Fibroblast of skin of right quadriceps (primary cell): ENCODE measurements at places on chromosomes 11 and 22.

- DNase-seq, result no peak
Observed at GRCh38 chr11:61026121-61027031, 54.9 kb downstream of the CD6 start.

DNA sequence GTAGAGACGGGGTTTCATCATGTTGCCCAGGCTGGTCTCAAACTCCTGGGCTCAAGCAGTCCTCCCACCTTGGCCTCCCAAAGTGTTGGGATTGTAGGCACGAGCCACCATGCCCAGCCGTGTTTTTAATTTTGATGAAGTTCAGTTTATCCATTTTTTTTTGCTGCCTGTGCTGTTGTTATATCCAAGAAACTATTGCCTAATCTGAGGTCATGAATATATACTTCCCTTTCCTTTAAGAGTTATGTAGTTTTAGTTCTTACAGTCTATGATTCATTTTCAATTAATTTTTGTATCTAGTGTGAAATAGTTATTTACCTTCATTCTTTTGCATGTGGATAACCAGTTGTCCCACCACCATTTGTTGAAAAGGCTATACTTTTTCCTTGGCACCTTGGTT is 50.3 kb upstream of the SORL1-AS1 start:
- no peak for DNase-seq

DNA sequence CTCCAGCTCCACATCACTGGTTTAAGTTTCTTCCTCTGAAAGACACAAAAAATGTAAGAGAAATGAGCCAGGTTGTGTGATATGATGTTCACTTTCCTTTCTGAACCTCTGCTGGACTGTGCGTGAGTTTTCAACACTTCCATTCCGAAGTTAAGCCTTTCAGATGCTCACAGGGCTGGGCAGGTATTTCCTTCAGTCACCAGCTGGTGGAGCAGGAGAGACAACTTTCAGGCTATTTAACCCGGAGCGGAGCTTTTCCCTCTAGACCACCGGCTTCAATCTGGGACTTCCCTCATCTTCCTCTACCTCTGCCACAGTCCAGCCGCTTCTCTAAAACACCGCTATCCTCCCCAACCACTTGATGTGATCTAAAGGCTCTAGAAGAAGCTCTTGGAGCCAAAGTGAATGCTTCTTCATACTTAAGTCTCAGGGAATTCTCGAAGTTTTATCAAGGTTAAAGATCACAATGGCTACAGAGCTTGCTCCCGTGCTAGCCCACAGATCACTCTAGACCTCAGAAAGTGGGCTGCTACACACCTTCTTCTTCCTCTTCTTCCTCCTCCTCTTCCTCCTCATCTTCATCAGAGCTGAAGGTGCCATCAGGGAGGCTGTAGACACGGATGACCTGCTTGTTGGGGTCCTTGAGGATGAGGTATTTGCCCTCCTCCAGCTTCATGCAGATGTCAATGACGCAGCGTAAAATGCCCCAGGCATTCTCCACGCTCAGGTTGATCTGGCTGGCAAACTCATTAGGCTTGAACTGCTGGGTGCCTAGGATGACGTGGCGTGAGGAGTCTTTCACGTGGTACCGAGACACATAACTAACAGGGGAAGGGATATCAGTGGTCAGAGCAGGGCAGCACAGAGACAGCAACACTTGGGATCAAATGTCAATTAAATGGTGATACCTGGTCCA is 4.4 kb upstream of the FOXRED2 start:
- peak; percentile 50 for DNase-seq

GRCh38 chr11:83760932-83761331 is 474.8 kb upstream of the CCDC90B start:
- no peak for DNase-seq

DNA sequence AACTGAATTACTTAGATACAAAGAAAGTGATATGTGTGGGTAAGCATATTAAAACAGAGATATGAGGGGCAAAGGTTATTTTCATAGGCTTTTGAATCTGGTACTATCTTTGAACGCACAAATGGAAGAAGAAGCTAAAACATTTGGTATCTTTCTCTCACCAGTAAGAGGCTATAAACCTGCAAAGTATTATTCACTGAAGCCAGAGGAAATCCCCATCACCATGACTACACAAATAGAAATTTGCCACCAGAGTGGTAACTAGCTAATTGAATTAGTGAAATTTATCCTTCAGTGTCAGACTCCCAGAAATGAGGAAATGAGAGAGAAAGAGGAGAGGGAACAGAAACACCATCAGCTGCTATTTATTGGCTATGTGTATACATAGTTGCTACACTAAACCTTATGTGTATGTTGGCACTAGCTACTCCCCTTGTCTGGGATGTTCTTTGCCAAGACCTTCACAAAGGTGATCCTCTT is 503.4 kb downstream of the DLG2 start:
- DNase-seq, result peak; percentile 1

DNA sequence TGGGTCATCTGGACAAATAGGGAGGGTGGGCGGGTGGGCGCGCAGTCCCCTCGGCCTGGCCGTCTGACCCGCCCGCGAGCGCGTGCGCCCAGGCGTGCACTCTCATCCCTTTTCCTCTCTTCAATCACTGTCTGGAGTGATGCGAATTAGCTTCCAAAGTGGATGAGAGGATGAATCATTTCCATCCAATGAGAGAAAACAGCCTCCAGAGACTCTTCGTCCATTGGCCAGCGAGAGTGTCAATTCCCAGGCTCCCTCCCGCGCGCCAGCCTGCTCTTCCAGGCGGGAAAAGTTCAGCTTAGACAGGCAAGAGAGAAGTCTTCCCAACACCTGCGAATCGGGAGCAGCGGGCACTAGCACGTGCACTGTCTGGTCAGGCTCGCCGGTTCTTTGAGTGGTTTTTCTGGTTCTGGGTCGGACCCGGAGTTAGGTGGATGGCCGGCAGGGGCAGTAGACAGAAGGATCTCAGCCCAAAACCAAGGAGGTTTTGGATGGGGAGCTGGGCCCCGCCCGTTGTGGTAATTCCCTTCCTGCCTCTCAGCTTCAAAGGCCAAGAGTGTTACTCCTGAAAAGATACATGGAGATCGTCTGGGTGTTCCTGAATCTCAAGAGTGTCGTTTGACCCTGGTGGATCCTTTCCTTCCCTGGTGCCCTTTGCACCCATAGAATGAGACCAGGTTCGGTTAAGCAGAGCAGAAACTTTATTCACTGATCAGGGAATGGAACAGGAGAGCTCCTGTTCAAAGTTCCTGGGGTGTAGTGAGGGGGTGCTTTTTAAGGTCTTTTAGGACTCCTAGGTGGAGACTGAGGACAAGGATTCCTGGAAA is 33.4 kb upstream of the GLYATL1 start:
- peak; percentile 96 for DNase-seq

- DNase-seq, result peak; percentile 75
Observed at GRCh38 chr11:8018484-8019313, 31.6 kb downstream of the EIF3F start.

- DNase-seq, result no peak
Observed at GRCh38 chr11:126874831-126875230, 125.7 kb downstream of the KIRREL3 start.

- peak; percentile 67 for DNase-seq
Observed at GRCh38 chr22:36244522-36245391, 5.4 kb upstream of the APOL2 start.

DNA sequence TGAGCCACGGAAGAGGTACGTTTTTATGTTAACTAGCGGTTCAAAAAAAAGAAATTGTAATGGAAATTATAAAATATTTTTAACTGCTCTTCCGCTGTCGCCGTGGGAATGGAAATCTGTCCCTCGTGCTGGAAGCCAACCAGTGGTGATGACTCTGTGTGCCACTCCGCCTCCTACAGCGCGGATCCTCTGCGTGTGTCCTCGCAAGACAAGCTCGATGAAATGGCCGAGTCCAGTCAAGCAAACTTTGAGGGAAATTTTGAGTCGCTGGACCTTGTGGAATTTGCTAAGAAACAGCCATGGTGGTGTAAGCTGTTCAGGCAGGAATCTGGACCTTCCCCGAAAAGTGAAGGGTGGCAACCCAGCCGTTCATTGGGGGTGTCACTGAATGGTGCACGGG is 2.9 kb upstream of the CBX7 start:
- no peak for DNase-seq

DNA sequence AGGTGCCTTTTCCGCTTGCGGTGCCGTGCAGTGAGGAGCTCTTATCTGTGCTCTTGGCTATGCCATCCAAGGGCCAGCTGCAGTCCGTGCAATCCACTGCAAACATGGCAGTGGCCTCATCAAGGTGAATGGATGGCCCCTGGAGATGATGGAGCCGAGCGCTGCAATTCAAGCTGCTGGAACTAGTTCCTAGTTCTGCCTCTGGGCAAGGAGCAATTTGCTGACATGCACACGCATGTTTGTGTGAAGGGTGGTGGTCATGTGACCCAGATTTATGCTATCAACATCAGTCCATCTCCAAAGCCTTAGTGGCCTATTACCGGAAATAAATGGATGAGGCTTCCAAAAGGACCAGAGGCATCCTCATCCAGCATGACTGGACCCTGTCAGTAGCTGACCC is 3.1 kb upstream of the EHD1 start:
- DNase-seq, result no peak

GRCh38 chr22:27512283-27512761 is 289.2 kb downstream of the MN1 start:
- peak; percentile 97 for DNase-seq

DNA sequence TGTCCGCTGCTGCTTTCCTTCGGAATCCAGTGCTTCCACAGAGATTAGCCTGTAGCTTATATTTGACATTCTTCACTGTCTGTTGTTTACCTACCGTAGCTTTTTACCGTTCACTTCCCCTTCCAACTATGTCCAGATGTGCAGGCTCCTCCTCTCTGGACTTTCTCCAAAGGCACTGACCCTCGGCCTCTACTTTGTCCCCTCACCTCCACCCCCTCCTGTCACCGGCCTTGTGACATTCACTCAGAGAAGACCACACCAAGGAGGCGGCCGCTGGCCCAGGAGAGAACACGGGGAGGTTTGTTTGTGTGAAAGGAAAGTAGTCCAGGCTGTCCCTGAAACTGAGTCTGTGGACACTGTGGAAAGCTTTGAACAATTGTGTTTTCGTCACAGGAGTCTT is 15.4 kb upstream of the ST14 start:
- DNase-seq, result no peak

- no peak for DNase-seq
Observed at GRCh38 chr11:8584511-8584910, 9.5 kb downstream of the STK33 start.

- peak; percentile 47 for DNase-seq
Observed at GRCh38 chr11:68297812-68298658, 14.4 kb upstream of the LRP5 start.

DNA sequence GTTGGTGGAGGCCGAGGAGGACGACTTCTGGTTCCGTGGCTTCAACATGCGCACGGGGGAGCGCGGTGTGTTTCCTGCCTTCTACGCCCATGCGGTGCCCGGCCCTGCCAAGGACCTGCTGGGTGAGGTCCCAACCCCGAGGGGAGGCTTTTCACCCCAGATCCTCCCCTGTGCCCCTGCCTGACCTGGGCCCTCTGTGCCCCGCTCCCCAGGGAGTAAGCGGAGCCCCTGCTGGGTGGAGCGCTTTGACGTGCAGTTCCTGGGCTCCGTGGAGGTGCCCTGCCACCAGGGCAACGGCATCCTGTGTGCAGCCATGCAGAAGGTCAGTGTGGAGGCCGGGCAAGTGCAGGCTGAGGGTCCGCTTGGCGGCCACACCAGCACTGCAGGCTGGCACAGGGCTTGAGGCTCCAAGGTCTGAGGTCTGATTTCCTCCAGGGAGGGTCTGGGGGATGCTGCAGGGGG is 5.1 kb downstream of the MAPK8IP2 start:
- DNase-seq, result no peak

- no peak for DNase-seq
Observed at GRCh38 chr11:112401036-112401769, 140.5 kb upstream of the PLET1 start.

DNA sequence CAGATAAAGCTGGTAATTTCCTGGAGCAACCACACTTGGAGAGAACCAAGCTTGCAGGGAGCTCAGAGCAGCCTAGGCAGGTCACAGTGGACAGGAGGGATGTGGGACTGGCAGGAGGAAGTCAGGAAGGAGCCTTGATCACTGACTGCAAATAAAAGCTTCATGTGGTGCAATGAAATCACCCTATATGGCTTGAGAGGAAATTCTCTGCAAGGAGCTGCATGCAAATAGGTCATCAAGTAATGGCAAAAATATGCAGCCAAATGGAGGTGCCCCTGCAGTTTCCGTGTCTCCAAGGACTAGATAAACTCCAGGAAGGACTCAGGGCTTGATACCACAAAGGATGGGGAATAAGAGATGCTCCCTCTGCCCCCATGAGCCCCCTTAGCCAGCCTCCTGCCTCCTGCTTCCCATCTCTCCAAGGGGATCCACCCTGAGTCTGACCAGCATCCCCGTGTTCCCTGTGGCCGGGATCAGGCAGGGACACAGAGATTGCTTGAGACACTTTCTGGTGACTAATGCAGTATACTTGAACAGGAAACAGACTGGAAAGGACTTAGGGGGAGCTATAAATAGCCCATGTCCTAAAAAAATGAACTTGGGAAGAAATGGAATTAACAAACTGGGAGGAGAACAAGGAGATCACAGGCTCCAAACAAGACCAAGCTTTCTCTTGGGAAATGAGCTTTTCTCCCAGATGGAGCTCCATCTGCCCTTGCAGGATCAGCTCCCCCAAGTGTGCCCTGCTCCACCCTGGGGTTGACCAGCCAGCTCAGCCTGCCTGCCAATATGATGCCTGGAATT is 23.9 kb upstream of the MICAL2 start:
- peak; percentile 99 for DNase-seq

- DNase-seq, result no peak
Observed at GRCh38 chr11:111729831-111730311, 36.3 kb downstream of the PPP2R1B start.

DNA sequence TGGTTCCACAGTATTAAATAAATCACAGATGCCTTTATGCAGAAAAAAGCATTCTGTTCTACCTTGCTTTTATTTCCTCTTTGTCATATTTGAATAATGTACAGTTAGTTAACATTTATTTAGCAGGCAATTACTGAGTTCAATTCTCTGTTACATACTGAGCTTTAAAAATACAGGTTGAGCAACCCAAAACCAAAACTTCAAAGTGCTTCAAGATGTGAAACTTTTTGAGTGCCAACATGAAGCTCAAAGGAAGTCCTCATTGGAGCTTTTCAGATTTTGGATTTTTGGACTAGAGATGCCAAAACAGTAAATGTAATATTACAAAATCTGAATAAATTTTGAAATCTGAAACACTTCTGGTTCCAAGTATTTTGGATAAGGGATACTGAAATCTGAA is 54.1 kb downstream of the PDHX start:
- no peak for DNase-seq

GRCh38 chr11:87432022-87432421 is 394.3 kb downstream of the TMEM135 start:
- DNase-seq, result peak; percentile 69

- DNase-seq, result no peak
Observed at GRCh38 chr11:92536883-92537282, 312.3 kb downstream of the FAT3 start.

GRCh38 chr22:32572741-32573500 is 98.3 kb downstream of the FBXO7 start:
- DNase-seq, result no peak

GRCh38 chr11:20874358-20874757 is 205.0 kb downstream of the NELL1 start:
- no peak for DNase-seq

GRCh38 chr11:4484310-4484709 is 1.9 kb downstream of the OR52K1 start:
- no peak for DNase-seq

GRCh38 chr22:36954251-36955014 is 41.0 kb downstream of the CSF2RB start:
- no peak for DNase-seq

GRCh38 chr11:33877038-33877437 is 14.8 kb downstream of the LMO2 start:
- DNase-seq, result no peak

- no peak for DNase-seq
Observed at GRCh38 chr11:48011798-48012391, 31.5 kb downstream of the PTPRJ start.
